ENCODE measurements at places on chromosomes 13 and 19. TPM values are rescaled to one million over a fixed set of nuclear protein-coding genes. Genes with fewer than 3 reads are reported as not detected.
A peak's percentile ranks its signal among the peaks of the same experiment; 100 is the strongest.

GRCh38 chr19:16429066-16429758 is 42.6 kb downstream of the EPS15L1 start:
- DNase-seq, result peak; percentile 80

Gene ZNF497
- total RNA-seq, result 0.41 TPM

Gene UBE2L5
- not detected for total RNA-seq

- DNase-seq, result no peak
These were observed 9.9 kb upstream of the ATG4D start for GRCh38 chr19:10533646-10534386.

Gene CYP2A7
- total RNA-seq, result not detected

GRCh38 chr19:46250076-46250735 is 20.7 kb downstream of the IGFL1 start:
- no peak for DNase-seq

DNA sequence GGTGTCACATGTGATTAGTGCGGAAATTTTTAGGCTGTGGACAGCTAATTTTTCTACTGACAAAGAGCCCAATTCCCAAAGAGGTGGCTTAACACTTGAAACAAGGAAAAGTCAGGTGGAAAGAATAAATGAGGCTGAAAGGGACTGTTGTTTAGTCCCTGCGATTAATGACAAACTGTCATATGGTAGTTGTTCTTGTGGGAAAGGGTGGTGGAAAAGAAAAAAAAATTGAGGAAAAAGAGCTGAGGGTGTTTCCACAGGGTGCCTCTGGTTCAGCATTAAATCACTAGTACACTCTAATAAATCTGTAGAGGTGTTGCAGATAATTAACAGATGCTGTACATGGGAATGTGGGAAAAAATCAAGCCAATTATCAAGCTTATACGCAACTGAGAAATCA is 300.7 kb downstream of the DNAJC15 start:
- no peak for DNase-seq

GRCh38 chr13:65936249-65936648 is 1293.9 kb downstream of the PCDH9 start:
- no peak for DNase-seq

DNA sequence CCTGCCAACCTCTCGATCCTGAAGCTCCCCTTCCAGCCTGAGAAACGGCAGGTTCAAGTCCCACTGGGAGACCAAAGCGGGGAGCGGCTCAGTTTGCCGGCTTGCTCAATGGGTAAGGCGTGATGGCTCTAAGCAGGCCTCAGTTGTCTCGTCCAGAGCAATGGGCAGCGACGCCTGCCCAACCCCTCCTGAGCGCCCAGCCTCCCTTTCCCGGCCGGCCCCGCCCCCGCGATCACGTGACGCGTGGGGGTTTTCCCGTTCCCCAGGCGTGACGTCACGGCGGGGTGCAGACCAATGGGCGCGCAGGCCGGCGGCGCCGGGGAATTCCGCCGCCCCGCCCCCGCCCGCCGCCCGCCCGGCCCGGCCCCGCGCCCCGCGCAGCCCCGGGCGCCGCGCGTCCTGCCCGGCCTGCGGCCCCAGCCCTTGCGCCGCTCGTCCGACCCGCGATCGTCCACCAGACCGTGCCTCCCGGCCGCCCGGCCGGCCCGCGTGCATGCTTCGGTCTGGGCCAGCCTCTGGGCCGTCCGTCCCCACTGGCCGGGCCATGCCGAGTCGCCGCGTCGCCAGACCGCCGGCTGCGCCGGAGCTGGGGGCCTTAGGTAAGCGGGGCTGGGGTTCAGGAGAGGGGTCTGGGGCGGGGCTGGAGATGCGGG is at the start of gene RELB:
RELB (plus strand) TSS at position 378 of the 653 bp plus-strand sequence; CDS start at position 494, 116 bp downstream.
- DNase-seq, result peak; percentile 97

Gene ZNF43
- 5.1 TPM for total RNA-seq

Gene MBD3L5
- not detected for total RNA-seq

All from left ventricle myocardium inferior (tissue), 1 donor.